Naive thymus-derived CD8-positive, alpha-beta T cell (primary cell): ENCODE measurements at places on chromosomes 2 and 18.

- no peak for DNase-seq
Measured at GRCh38 chr2:36369716-36370115, 14.1 kb downstream of the CRIM1 start.

DNA sequence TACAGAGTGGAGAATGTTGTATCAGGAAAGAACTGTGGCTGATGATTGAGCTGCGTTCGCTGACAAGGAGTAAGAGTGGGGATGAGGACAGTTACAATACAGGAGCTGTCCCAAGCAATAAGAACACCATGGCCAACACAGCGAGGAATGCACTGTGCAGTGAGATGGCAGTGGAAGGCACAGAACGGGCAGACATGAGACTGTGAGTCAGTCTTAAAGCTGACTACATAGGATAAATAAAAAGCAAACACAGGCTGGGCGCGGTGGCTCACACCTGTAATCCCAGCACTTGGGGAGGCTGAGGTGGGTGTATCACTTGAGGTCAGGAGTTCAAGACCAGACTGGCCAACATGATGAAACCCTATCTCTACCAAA is 89.8 kb downstream of the CABYR start:
- no peak for DNase-seq

- DNase-seq, result no peak
Measured at GRCh38 chr2:137879121-137879520, 85.2 kb upstream of the HNMT start.

GRCh38 chr2:55590810-55591440 is 26.5 kb downstream of the PPP4R3B start:
- DNase-seq, result no peak
